ENCODE measurements at places on chromosomes 13 and 19.

DNA sequence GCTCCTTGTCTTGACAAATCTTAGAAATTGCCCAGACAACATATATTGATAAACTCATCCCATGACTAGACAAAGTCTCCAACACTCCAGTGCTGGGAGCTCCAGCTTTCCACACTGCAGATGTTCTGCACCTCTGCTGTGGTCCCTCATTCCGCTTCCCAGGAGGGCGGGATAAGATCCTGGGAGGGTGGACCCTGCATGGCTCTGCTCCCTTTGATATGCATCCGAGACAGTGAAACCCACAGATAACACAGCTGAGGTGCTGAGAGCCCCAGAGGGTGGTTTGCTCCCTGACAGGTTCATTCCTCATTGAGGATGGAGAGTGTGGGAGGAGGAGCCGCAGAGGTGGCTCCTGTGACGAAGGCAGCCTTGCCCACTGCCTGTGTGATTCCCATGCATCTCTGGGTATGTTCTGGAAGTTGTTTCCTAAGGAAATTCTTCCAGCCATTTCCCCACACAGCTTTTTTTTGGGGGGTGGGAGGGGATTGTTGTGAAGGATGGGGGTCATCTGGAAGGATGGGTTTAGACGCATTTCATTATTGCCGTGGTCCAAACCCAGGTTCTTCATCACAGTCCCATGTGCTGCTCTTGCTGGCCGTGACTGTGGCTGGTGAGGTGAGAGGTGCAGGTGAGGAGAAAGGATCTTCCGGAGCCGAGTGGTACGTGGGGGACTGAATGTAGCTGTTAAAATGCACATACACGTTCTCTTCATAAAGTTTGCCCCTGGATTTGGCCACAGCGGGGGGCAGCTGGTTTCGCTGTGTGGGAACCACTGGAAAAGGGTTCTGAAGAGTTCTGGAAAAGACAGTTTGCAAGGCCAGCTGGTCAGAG lies 46.4 kb downstream of the SLC7A9 start:
- DNase-seq, result no peak

- DNase-seq, result no peak
These were observed 1381.9 kb downstream of the EFNB2 start for GRCh38 chr13:105153611-105154010.

GRCh38 chr13:74575729-74576125 lies 441.5 kb upstream of the KLF12 start:
- DNase-seq, result peak; percentile 49

GRCh38 chr13:21608961-21609360 lies 5.0 kb upstream of the MICU2 start:
- no peak for DNase-seq

DNA sequence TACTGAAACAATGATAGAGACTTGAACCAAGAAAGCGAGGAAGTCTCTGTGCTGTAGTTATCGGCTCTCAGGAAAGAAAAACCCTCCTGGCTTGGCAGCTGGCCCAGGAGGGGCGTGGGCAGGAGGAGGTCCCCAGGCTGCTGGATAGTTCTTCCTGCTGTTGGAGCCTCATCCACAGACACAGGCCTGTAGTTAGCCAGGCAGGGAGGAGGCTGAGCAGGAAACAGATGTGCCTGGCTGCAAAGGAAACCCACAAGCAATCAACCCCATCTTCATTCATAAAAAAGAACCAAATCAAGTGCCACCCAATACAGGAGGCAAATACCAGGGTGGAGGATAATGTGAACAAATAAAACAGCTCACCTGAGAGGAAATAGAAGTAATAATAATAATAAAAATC lies 86.2 kb downstream of the IRS2 start:
- no peak for DNase-seq

DNA sequence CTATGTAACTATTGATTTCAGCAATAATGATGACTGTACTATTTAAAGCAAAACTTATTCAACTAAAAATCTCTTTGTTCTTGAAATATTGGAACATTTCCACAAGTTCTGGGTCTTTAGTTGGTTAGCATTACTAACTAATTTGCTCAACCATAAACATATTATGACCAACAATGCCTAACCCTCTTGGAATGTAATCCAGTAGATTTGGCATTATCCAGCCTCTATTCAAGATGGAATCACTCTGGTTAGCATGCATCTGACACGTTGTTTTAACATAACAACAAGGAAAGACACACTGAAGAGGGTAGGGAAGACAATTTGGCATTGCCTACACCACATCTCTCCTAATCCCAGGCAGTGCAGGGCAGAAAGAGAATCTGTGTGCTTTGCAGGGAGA lies 941.3 kb upstream of the PCDH20 start:
- DNase-seq, result no peak

- peak; percentile 41 for DNase-seq
These were observed 29.4 kb downstream of the SMIM24 start for GRCh38 chr19:3450796-3451411.

GRCh38 chr13:73107970-73108369 lies 49.2 kb downstream of the KLF5 start:
- no peak for DNase-seq

DNA sequence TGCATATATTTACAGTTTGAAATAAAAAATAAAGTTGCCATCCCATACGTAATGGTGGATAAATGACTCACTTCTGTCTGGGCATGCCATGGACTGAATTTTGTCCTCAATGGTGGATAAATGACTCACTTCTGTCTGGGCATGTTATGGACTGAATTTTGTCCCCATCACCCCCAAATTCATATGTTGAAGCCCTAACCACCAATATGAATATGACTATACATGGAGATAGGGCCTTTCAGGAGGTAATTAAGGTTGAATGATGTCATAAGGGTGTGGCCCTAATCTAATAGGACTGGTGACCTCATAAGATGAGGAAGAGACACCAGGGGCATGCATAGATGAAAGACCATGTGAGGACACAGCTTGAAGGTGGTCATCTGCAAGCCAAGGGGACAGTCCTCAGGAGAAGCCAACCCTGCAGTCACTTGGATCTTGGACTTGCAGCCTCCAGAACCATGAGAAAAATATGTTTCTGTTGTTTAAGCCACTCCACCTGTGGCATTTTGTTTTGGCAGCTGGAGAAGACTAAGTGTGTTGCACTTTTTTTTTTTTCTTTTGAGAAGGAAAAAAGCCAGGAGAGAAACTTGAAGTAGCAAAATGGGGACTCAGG lies 41.8 kb downstream of the RFC3 start:
- DNase-seq, result no peak

GRCh38 chr13:99465454-99465853 lies 35.8 kb upstream of the TM9SF2 start:
- no peak for DNase-seq

- DNase-seq, result no peak
These were observed 106.5 kb downstream of the LHFPL6 start for GRCh38 chr13:39496506-39496905.

GRCh38 chr19:13234518-13234917 lies 84.3 kb downstream of the IER2 start:
- DNase-seq, result no peak

- DNase-seq, result no peak
These were observed 20.7 kb downstream of the MIPEP start for GRCh38 chr13:23868521-23868920.

GRCh38 chr19:21698215-21698614 lies 69.2 kb downstream of the ZNF100 start:
- peak; percentile 67 for DNase-seq

GRCh38 chr19:11240008-11240444 lies 607 bp downstream of the ANGPTL8 start:
- DNase-seq, result no peak

DNA sequence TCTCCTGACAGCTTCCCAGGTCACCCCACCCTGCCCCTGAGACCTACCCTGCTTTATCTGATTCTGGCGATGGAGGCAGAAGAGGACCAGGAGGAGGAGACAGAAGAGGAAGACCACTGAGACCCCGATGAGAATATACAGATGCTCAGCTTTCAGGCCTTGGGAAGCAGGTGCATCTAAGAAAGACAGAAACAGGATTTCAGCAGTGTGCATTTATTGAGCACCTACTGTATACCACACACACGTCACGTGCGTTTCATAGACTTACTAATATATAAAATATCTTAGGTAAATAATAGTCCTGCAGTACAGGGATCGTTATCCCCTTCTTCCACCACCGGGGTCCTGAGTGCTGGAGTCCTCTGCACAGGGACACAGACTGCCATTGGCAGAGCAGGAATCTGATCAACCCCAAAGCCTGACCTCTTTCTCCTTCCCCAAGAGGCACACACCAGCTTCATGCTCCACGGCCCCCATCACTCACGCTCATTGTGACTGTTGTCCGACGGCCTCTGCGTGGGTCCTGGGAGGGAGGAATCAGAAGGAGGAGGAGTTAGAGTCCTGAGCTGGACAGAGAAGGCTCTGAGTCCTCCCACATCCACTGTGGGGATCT lies 8.2 kb downstream of the LAIR1 start:
- no peak for DNase-seq

DNA sequence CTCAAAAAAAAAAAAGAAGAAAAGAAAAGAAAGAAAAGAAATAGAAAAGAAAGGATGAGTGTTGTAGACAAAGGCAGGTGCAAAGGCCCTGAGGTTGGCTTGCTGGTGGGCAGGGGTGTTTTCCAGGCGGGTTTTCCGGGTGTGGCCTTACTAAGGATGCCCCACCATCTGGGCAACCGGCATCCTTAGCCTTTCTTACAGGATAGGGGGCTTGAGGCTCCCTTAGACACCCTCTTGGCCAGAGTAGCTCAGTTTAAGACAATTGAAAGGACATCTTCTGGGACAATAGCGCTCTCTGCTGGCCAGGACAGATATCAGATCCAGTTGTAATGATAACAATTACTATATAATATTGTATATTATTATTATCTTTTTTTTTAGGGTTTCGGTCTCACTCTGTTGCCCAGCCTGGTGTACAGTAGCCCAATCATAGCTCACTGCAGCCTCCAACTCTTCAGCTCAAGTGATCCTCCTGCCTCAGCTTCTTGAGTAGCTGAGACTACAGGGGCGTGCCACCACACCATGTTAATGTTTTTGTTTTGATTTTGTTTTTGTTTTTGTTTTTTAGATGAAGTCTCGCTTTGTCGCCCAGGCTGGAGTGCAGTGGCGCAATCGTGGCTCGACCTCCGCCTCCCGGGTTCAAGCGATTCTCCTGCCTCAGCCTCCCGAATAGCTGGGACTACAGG lies 1.4 kb upstream of the QTRT1 start:
- DNase-seq, result peak; percentile 74

GRCh38 chr19:42121036-42121621 lies 11.1 kb downstream of the POU2F2 start:
- no peak for DNase-seq

- DNase-seq, result no peak
These were observed 69.1 kb upstream of the SLC7A1 start for GRCh38 chr13:29664591-29664990.

- DNase-seq, result no peak
These were observed 666 bp downstream of the SAMD1 start for GRCh38 chr19:14089662-14090508.

- DNase-seq, result no peak
These were observed 3.0 kb downstream of the MYCBP2 start for GRCh38 chr13:77323858-77324257.

DNA sequence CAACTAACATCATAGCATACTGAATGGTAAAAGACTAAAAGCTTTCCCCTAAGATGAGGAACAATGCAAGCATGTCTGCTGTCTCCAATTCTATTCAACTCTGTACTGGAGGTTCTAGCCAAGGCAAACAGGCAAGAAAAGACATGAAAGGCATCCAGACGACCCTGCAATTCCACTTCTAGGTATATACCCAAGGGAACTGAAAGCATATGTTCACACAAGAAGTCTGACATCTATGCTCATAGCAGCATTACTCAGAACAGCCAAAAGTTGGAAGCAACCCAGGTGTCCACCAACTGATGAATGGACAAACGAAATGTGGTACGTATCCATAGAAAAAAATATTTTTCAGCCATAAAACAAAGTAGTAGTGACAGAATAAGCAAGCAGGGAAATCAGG lies 39.1 kb downstream of the PEPD start:
- no peak for DNase-seq

DNA sequence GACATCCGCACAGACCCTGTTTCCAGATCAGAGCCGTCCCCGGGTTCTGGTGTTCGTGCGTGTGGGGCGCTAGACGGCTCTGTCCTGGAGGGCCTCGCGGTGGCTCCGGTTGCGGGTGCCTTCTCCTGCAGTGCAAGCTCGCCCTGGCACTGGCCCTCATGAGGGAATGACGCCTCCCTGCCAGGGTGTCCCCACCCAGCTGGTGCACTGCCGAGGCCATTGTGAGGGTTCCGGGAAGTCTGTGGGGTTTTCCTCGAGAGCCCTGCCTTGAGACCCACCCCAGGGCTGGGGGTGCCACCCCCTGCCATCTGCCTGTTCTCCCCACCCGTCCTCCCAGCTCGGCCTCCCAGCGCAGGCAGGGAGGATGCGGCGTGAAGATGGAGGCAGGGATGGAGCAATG lies 19.2 kb upstream of the GNA15 start:
- no peak for DNase-seq

DNA sequence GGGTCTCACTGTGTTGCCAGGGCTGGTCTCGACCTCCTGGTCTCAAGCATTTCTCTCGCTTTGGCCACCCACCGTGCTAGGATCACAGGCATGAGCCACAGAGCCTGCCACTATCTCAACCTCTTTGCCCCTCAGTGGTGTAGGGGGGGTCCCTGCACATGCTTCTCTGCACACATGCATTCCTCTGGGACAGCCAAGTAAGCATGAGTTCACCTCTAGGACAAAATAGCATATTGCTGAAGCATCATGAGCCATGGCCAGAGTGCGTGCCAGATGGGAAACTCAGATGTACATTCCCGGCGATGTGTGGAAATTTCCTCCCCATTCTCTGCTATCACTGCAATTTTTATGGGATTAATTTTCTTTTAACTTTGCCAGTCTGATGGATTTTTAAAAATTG lies 23.1 kb downstream of the CHAF1A start:
- no peak for DNase-seq

GRCh38 chr13:20057963-20058362 lies 99.4 kb downstream of the ZMYM2 start:
- no peak for DNase-seq

- peak; percentile 78 for DNase-seq
These were observed 16.2 kb downstream of the UNC13A start for GRCh38 chr19:17671906-17672305.

- DNase-seq, result peak; percentile 50
These were observed 742 bp downstream of the NALCN start for GRCh38 chr13:101415358-101416174.

DNA sequence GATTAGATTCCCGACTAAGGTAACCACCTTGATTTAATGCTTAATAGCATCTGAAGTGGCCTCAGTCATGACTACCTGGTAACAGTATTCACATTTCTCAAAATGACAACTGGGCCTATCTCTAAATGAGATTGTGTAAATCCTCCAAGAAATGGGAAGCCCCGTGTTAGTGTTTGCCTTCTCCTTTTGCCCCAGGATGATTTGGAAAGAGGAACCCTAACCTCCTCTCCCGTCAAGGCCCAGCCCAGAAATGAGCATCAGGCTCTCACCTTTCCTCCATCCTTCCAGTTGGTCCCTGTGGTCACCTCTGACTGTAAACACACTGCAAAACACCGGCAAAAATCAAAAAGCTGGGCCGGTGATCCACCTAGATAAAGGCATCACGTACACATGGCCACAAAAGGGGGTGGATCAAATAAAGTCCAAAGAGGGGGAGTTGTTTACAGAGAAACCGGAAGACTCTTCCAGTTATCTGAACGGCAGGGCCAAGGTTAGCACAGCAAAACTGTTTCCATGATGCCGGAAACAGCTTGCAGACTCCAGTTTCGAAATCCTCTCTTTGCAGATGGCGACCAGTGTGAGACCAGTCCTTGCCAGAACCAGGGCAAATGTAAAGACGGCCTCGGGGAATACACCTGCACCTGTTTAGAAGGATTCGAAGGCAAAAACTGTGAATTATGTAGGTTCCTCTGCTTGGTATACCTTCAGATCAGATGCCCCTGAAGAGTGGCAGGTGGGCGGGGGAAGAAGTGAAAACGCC lies 16.4 kb downstream of the F10 start:
- peak; percentile 39 for DNase-seq
